ENCODE measurements at places on chromosomes 1 and 21.

- no peak for DNase-seq
Observed at GRCh38 chr1:64757213-64757612, 12.3 kb downstream of the RAVER2 start.

GRCh38 chr1:51019811-51020210 is 49.8 kb downstream of the CDKN2C start:
- DNase-seq = no peak

DNA sequence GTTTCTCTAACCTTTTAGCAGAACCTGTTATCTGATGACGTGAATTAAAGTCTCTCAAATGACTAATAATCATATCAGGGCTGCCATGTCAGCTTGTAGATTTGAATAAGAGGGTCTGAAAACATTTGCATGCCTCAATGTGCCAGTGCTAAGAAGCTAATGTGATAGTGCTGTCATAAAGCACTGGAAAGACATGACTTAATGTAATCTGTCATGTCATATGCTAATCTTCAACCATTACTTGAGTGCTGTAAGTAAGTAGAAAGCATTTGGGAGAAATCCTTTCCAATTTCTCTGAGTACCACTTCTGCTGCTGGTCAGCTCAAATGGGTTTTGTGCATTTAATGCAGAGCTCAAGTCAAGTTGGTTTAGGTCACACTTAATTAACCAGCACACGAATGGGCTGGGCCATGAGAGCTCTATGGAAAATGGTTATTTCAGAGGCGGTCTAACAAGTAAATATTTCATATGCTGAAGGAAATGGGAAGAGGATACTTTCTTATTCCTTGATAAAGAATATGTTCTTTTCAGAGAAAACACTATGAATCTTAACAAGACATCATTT is 609.2 kb downstream of the LMO4 start:
- no peak for DNase-seq

GRCh38 chr1:89567797-89568196 is 43.2 kb downstream of the LRRC8B start:
- no peak for DNase-seq

DNA sequence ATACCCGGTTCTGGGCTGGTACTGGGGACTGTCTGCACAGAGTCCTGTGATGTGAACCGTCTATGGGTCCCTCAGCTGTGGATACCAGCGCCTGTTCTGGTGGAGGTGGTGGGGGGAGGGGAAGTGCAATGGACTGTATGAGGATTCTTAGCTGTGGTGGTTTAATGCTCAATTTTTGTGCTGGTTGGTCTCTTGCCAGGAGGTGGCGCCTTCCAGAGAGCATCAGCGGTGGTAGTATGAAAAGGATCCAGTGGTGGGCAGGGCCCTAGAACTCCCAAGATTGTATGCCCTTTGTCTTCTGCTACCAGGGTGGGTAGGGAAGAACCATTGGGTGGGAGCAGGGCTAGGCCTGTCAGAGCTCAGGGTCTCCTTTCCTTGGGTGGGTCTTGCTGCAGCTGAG is 89.4 kb upstream of the B3GALT2 start:
- DNase-seq = no peak

GRCh38 chr1:110916669-110917306 is 43.8 kb downstream of the CD53 start:
- DNase-seq = no peak

DNA sequence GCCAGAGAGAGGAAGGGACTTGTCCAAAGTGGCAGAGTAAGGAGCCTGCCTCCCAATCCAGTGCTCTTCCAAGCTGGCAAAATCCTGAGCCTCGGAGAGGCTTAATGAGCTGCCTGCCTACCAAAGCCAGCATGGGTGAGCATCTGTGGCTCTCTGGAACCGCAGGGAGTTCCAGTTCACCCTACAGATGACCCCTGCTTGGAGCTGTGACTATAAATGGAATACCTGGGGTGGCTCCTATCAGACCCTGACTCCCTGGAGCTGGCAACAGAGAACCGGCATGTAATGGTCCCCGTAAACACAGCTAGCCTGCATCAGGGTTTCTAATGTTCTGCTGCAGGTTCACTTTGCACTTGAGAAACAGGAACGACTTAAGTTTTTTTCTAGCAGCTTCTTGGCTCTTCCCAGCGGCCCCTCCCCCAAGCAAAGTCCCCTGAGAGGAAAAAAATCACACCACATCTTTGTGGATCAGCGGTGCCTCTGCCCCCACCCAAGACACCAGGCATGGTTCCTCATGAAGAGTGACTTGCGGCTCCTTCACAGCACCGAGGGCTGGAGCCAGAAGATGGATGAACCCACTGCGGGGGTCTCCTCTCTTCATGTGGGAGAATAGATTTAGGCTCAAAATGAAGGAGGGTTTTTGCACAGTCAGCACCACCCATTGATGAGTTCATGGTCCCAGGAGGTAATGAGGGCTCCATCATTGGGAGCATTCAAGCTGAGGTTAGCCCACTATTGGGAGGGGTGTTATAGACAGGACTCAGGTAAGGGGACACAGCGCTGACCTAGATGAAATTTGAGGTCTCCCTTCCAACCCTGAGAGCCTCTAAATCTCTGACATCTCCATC is 79.0 kb downstream of the SYT2 start:
- no peak for DNase-seq

- no peak for DNase-seq
Observed at GRCh38 chr1:26838474-26839338, 12.2 kb downstream of the ZDHHC18 start.

All from NCI-H1694 (cell line).